ENCODE measurements at places on chromosomes 11 and 22. TPM values are rescaled to one million over a fixed set of nuclear protein-coding genes. Genes with fewer than 3 reads are reported as not detected.

DNA sequence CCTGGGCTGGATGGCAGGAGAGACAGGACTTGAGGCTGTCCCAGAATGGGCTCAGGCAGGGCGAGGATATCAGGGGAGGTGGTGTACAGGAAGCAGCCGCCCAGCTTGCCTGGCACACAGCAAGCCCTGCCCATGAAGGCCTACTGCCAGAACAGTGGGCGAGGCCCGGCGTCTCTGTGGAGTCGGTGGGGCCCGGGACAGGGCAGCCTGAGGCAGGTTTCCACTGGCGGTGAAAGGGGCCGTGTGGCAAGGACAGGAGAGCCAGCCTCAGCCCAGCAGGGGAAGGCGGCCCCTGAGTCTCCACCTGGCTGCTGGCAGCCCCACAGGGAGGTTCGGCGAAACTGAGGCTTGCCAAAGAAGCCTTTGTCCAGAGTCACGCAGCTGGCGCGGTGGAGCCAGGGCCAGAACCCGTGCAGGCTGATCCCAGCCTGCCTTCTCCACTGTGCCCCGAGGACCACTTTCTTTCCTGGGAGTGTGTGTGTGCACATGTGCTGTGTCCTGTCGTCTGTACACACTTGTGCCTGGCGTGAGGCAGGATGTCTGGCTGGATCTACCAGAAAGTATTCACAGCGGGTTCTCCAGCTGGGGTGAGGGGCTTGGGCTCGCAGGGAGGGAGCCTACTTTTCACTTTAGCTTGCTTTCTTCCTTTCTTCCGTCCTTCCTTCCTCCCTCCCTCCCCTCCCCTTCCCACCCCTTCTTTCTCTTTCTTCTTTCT lies 1.2 kb downstream of the TSPO start:
- no peak overlapping the region for H3K27ac ChIP-seq
- peak overlapping the region; percentile 73 for H3K4me3 ChIP-seq
- H3K27me3 ChIP-seq = no peaks in the 10 kb centered on the region
- no peak for DNase-seq

GRCh38 chr22:19383292-19383691 lies 48.2 kb downstream of the HIRA start:
- no peak for DNase-seq
- no peak overlapping the region for H3K27ac ChIP-seq
- no peaks in the 10 kb centered on the region for H3K4me1 ChIP-seq
- H3K4me3 ChIP-seq = no peak overlapping the region
- peaks cover 56% of the 10 kb centered on the region for H3K36me3 ChIP-seq

- no peak for DNase-seq
- no peak overlapping the region for H3K27ac ChIP-seq
- H3K4me1 ChIP-seq = no peaks in the 10 kb centered on the region
- no peaks in the 10 kb centered on the region for H3K27me3 ChIP-seq
- no peak overlapping the region for H3K4me3 ChIP-seq
Measured at GRCh38 chr11:23087407-23087806, 227.1 kb upstream of the CCDC179 start.

GRCh38 chr11:93589347-93589746 lies 46.2 kb upstream of the SMCO4 start:
- no peak for DNase-seq
- H3K27ac ChIP-seq = no peak overlapping the region
- H3K27me3 ChIP-seq = no peaks in the 10 kb centered on the region
- no peak overlapping the region for H3K4me3 ChIP-seq
- no peaks in the 10 kb centered on the region for H3K4me1 ChIP-seq
- H3K36me3 ChIP-seq = no peaks in the 10 kb centered on the region

GRCh38 chr22:22045571-22046335 lies 63.2 kb upstream of the TOP3B start:
- H3K27me3 ChIP-seq = peaks cover 46% of the 10 kb centered on the region
- no peak overlapping the region for H3K27ac ChIP-seq
- no peaks in the 10 kb centered on the region for H3K36me3 ChIP-seq

- H3K27ac ChIP-seq = no peak overlapping the region
- no peaks in the 10 kb centered on the region for H3K27me3 ChIP-seq
- DNase-seq = no peak
- peaks cover 2% of the 10 kb centered on the region for H3K4me1 ChIP-seq
Measured at GRCh38 chr11:125180413-125181305, 16.1 kb downstream of the PKNOX2 start.

- no peak overlapping the region for H3K27ac ChIP-seq
- H3K27me3 ChIP-seq = no peaks in the 10 kb centered on the region
- H3K36me3 ChIP-seq = no peaks in the 10 kb centered on the region
- H3K4me3 ChIP-seq = no peak overlapping the region
- no peaks in the 10 kb centered on the region for H3K4me1 ChIP-seq
- no peak for DNase-seq
Measured at GRCh38 chr11:68763926-68764657, 12.8 kb upstream of the TESMIN start.

- no peaks in the 10 kb centered on the region for H3K4me1 ChIP-seq
- no peak overlapping the region for H3K27ac ChIP-seq
- no peak overlapping the region for H3K4me3 ChIP-seq
- H3K27me3 ChIP-seq = no peaks in the 10 kb centered on the region
- H3K36me3 ChIP-seq = peaks cover 17% of the 10 kb centered on the region
Measured at GRCh38 chr11:74057249-74058151, 48.6 kb upstream of the UCP3 start.

DNA sequence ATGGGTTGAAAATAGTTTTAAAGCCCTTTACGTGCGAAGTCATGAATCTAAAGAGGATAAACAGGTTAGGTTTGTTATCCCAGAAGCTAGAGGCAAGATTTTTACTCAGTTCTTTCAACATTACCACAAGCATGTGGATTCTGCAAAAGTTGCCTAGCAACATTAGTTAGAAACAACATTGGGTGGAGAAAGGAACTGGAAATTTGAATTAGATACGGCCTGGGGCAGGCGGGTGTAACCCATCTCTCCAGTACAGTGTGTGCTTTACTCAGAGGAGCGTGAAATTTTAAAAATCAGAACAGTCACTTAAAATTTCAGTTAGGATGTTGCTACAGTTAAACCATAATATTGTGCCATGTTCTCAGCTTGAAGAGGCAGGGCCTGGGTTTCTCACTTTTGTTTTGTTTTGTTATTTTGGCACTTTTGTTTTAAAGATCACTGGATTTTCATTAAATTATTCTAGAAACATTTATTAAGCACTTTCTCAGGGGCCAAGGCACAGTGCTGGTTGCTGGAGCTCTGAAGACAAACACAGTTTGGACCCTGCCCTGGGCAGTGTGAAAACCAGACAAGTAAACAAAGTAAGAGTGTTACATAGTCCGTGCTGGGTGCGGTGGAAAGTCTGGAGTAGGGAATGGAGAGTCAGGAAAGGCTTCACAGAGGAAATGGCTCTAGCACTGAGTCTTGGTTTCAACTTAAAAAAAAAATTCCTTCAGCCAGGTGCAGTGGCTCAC lies 4.4 kb upstream of the WEE1 start:
- H3K4me3 ChIP-seq = peak overlapping the region; percentile 62
- no peaks in the 10 kb centered on the region for H3K27me3 ChIP-seq
- peaks cover 1% of the 10 kb centered on the region for H3K36me3 ChIP-seq
- peak overlapping the region; percentile 87 for H3K27ac ChIP-seq
- peak; percentile 71 for DNase-seq

DNA sequence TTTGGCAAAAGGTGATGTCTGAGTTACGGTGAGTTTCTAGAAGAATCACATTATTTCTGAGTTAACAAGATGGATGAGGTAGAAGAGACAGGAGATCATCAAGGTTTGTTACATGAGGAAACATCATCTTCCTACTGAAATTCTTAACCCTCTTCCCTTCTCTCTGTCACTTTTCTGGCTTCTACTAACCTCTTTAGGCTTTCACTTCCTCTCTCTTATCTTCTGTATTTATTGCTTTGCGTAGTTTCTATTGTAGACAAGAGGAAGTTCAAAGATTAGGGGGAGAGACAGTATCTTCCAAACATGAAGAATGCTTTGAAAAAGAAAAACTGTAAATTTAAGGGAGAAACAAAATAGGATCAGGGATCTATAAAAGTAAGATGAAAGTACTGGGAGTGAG lies 75.4 kb downstream of the TRPC6 start:
- peaks cover 10% of the 10 kb centered on the region for H3K36me3 ChIP-seq
- no peaks in the 10 kb centered on the region for H3K27me3 ChIP-seq
- no peak overlapping the region for H3K4me3 ChIP-seq
- no peak for DNase-seq
- H3K27ac ChIP-seq = no peak overlapping the region

- no peak overlapping the region for H3K27ac ChIP-seq
- no peaks in the 10 kb centered on the region for H3K36me3 ChIP-seq
- DNase-seq = no peak
- no peaks in the 10 kb centered on the region for H3K4me1 ChIP-seq
- H3K27me3 ChIP-seq = no peaks in the 10 kb centered on the region
- no peak overlapping the region for H3K4me3 ChIP-seq
Measured at GRCh38 chr11:2122907-2123627, 16.1 kb downstream of the IGF2 start.

- no peak overlapping the region for H3K4me3 ChIP-seq
- no peak overlapping the region for H3K27ac ChIP-seq
- H3K36me3 ChIP-seq = no peaks in the 10 kb centered on the region
- H3K4me1 ChIP-seq = no peaks in the 10 kb centered on the region
- H3K27me3 ChIP-seq = no peaks in the 10 kb centered on the region
Measured at GRCh38 chr11:45170484-45170883, 24.0 kb downstream of the PRDM11 start.

DNA sequence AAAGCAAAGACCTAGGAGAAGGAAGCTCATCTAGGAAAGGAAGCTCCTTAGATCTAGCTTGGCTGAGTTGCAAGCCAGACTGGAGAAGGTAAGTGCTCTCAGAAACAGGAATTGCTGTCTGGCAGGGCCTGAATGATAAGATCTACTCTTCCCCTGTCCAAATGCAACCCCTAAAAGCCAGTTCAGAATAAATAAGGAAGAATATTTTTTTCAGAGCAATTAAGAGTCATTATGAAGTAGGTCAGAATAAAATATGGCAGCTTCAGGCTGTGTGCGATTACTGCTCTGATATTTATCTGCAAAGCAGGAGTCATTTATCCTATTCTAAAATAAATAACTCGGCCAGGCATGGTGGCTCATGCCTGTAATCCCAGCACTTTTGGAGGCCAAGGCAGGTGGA lies 82.1 kb downstream of the PIWIL4 start:
- H3K36me3 ChIP-seq = peaks cover 32% of the 10 kb centered on the region
- DNase-seq = no peak
- H3K27ac ChIP-seq = peak overlapping the region; percentile 98
- H3K4me3 ChIP-seq = no peak overlapping the region
- no peaks in the 10 kb centered on the region for H3K27me3 ChIP-seq

DNA sequence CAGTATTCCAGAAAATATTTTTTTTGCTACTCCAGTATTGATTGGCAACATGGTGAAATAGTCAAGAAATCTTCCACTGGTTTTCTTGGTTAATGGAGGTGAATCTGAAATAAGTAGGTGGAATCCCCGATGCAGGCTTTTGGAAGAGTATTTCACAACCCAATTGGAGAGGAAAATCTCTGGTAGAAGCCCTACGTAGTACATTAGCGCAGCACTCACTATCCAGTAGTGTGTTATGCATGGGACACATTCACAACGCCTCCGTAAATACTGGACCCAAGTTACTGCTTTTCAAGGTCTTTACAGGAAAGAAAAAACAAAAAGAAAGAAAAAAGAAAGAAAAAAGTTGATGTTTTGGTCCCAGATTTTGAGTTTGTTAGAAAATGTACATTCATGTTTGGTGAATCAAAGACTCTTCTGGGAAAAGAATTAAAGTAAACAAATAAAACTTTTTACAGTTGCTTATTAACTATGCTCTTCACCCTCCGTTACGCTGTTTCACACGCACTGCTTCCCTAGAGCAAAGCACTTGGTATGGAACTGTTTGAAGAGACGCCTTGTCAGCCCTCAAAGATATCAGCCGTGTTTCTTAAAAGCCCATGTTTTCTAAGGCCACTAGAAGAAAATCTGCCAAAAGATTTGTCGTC lies 170.4 kb upstream of the CTSC start:
- no peaks in the 10 kb centered on the region for H3K36me3 ChIP-seq
- no peak overlapping the region for H3K27ac ChIP-seq
- peaks cover 6% of the 10 kb centered on the region for H3K4me1 ChIP-seq

DNA sequence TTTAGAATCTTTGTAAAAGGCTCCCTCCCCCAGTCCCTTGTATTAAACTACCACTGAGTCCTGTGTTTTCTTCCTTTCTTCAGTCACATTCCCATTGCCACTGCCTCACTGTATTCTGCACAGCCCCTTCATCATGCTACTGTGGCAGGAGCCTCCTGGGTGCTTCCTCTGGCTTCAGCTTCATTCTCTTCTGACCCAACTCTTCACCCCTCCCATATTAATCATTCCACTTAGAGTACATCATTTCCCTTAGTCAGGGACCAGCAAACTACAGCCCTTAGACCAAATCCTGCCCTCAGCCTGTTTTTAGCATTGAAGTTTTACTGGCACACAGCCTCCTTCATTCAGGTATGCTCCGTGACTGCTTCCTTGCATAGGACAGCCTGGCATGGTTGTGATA lies 127.7 kb upstream of the MTNR1B start:
- peaks cover 10% of the 10 kb centered on the region for H3K4me1 ChIP-seq
- H3K27ac ChIP-seq = no peak overlapping the region
- no peak for DNase-seq
- H3K27me3 ChIP-seq = no peaks in the 10 kb centered on the region

- no peaks in the 10 kb centered on the region for H3K27me3 ChIP-seq
- no peak overlapping the region for H3K27ac ChIP-seq
- DNase-seq = no peak
Measured at GRCh38 chr11:10725907-10726253, 25.2 kb upstream of the CTR9 start.

GRCh38 chr22:43554694-43555365 lies 143.0 kb downstream of the MPPED1 start:
- H3K36me3 ChIP-seq = 0 out of 2 replicates have a peak, but pooled peaks cover 2% of the 10 kb centered on the region
- DNase-seq = no peak
- H3K27me3 ChIP-seq = no peaks in the 10 kb centered on the region
- H3K27ac ChIP-seq = no peak overlapping the region

DNA sequence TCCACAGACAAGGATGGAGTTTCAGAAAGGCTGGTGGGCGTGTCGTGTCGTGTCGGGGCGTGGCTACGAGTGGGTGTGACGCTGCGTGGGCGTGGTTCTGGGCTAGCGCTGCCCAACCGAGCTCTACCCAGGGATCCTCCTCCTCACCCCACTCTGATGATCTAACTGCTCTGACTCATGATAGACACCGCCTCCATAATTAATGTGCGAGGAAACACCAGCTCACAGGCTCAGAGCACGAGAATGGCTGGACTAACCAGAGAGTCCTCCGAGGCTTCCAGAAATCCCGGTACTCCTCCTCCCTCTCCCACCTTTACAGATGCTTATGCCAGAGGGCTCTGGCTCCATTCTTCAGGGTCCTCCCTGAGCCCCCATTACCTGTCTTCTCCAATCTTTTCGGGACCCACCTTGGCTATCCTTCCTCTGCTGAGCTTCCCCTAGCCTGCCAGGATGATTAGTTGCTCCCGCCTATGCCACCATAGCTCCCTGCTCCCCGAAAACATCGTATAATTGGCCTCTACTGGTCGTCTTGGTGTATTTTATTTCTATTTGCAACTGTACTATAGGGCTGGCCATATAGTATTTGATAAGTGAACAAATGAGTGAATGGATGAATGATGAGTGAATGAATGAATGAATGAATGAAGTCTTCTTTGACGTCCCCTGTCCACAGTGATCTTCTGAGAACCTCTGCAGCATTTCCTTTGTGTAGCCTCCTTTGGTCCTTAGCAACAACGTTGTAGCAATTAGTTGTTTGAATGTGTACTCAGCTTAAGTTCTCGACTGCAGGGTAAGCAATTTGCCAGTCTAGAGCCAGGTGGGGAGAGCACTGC lies 21.7 kb downstream of the TMPRSS13 start:
- no peak overlapping the region for H3K27ac ChIP-seq
- H3K27me3 ChIP-seq = no peaks in the 10 kb centered on the region
- H3K36me3 ChIP-seq = no peaks in the 10 kb centered on the region
- DNase-seq = peak; percentile 95
- H3K4me3 ChIP-seq = peak overlapping the region; percentile 57

RRM1 gene
- 138 TPM for total RNA-seq

APOL4 gene
- total RNA-seq = not detected
